ENCODE measurements at places on chromosomes 2 and 18.
A peak's percentile ranks its signal among the peaks of the same experiment; 100 is the strongest.

DNA sequence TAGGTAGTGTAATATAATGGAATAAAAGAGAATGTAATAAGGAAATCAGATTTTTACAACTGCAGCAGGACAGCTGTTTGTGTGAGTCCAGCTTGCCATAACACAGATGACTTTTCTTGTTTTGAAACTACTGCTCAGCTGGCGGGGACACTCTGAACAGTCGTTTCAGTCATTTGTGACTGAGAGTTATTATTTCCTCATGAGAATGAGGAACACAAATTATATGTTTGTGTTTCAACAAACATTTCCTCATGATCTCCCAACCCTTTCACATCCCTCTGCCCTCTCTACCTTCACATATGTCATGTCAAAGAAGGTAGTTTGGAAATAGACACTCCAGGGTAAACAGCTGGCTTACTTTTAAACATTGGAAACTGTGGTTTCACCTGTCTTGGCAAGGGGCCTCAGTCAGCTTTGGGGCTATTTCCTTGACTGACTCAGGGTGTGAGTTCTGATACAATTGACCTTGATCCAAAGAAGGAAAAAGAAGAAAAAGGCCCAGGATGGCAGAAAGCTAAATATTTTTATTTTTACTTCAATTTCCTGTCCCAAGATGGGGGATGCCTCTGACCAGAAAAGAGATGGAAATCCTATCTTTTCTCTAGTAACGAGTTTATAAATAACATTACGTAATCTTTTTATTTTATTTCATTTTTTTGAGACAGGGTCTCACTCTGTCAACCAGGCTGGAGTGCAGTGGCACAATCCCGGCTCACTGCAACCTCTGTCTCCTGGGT is 593 bp downstream of the SP140L start:
- peak; percentile 7 for DNase-seq

DNA sequence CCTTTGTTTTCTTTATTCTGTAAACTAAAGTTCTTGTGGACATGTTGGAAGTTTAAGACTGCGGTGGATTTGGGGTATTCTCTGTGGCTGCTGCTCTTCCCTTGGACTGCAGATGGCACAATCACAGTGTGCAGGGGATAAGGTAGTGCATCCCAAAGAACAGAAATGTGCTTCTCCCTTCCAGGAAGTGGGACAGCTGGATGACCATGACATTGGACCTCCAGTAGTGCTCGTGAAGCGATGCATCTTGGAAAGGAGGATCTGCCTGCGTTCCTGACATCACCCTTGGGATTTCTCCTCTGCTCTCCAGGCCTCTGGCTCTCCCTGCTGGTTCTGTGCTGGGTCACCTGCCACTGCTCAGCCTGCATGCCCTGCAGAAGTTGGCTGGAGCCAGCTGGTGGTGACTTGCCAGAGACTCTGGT is 109.9 kb downstream of the SLC4A3 start:
- no peak for DNase-seq

DNA sequence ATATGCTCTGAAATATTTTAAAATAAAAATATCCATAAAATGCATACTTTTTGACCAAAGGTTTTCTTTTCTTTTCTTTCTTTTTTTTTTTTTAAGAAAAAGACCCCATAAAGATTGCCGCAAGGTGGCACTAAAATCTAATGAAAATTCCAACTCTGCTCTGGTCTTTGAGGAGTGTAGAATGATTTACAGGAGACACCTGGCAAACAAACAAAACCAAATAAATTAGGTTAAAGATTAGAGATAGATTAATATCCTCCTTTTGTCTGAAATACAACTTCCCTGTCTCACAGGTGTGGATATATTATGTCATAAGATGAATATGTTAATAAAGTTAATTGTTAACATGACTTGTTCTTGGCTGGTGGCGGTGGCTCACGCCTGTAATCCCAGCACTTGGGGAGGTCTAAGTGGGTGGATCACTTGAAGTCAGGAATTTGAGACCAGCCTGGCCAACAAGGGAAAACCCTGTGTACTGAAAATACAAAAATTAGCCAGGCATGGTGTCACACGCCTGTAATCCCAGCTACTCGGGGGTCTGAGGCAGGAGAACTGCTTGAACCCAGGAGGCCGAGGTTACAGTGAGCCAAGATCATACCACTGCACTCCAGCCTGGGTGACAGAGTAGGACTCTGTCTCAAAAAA is 3.5 kb upstream of the RHOB start:
- DNase-seq, result peak; percentile 75

DNA sequence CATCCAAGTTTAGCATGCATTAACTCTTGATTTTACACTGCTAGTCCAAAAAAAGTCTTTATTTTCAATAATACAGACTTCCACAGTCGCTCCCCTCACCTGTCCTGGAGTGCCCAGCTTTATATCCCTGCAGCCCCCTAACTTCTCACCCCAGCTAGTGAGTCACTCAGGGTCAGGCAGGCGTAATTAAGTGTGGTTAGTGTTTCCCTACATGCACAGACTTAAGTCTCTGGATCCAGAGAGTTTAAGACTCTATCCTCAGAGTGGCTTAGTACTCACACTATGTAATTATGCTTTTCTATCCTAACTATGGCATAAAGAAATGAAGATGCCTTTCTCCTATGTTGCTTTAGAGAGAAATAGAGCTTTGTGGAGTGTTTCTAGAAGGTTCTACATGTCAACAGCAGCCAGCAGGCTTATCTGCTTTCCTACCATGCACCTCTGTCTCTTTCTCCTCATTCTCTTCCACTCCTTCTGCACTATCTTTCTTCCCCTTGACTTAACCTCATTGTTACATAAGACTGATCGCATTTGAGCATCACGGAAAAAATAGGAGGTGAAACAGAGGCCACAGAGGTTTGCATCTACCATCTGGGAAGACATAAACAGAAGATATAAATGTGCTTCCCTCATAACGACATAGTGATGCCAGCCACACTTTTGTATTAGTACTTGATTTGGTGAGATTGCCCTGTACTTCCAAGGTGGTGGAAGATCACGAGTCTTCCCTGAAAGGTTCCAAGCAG is 34.4 kb upstream of the PMAIP1 start:
- no peak for DNase-seq

- DNase-seq, result no peak
Observed at GRCh38 chr2:236164925-236165841, 3.0 kb downstream of the GBX2 start.

DNA sequence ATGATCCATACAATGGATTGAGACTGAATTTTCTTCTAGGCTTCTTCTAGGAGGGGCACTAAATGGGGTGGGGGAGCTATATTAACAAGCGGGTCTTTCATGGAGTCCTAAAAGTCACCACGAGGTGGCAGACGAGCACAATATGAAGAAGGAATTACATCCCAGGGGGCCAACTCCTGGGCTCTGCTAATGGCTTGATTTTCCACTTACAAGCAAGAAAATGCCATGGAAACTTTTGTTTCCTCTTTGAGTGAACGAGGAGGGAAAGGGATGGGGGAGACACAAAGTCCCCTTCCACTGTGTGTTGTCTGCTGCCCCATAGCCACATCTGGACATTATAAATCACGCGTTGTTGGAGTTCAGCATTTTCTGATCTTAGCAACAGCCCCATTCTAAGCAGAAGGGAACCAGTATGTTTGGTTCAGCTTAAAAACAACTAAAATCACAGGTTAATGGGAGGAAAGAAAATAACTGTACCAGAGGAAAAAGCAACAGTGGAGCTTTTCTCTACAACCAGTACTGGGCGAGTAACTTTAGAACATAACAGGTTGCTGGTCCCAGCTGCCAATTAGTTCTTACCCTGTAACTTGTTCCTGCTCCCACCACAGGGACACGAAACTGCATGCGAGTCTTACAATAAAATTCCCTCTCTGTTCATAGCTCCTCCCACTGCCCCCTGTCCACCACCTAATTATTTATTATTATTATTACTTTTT is 285.0 kb upstream of the PARD3B start:
- peak; percentile 84 for DNase-seq

- DNase-seq, result no peak
Observed at GRCh38 chr2:46937471-46937901, 21.9 kb upstream of the MCFD2 start.

GRCh38 chr2:112877423-112877822 is 33.5 kb upstream of the IL37 start:
- DNase-seq, result no peak

GRCh38 chr18:46756559-46757201 is at the start of gene ST8SIA5:
TSS of gene ST8SIA5 (minus strand) at chr18:46757053. CDS start at chr18:46756508, 545 bp downstream.
- DNase-seq, result peak; percentile 20

GRCh38 chr18:59437851-59438569 is 78.9 kb upstream of the LMAN1 start:
- no peak for DNase-seq

DNA sequence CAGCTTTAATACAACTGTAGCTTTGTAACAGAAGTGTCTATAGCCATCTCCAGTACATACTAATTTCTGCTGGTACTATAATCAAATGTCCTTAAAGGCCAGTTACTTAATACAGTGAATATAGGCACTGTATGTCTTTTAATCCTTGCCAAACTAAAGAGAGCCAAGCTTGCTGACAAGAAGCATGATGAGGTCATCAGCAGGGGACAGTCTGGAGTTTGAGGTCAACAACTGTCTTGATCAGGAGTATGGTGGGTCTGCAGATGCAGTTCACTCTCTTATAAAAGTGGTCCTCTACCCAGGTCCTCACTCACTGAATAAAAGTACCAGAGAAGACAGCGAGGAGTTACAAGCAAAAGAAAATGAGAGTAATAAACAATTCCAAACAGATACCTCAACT is 219.1 kb downstream of the WDPCP start:
- DNase-seq, result no peak

DNA sequence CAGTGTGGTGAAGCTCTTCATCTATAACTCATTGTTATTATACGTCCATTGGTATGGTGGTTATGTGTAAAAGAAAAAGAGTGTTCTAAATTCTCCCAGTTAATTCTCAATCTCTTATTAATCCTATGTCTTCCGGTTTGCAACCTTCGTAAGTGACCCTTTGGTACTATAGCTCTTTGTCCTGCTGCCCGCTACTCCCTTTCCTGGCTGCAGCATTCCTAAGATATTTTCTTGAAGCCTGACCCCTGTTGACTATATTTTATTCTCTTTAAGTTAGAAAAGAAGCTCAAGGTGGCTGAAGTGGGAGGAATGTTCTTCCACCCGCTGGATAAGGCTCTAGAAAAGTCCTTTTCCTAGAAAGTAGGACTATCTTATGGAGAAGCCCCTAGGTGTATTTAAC is 684.8 kb downstream of the SOCS6 start:
- DNase-seq, result no peak

DNA sequence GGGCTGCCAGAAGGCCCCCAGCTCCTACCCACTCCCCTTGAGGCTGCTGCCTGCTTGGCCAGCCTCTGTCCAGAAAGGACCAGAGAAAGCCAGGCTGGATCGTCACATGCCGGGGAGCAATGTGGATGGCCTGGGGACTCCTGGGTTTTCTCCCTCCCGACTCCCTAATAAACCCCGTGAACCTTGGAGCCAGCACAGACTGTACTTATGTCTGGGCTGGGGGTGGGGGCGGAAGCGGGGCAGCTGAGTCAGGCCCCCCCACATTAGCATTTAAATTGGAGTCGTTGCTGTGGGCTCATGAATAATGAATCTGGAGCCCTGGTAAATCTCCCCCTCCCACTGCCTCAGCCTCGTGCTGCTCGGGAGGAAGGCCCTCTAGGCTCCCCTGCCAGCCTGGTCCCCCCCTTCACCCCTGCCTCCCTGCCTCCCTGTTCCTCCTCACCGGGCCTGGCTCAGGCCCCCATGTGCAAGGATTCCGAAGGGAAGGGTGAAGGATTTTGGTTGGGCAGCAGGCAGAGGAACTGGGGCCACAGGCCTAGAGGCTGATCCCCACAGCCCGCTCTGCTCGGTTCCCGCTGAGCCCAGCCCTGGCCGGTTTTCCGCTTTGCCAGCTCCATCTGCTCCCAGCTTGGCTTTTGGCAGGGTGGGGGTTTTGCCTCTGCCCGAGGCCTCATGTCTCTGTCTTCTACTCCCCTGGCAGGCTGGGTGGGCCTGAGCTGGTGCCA is 7.3 kb upstream of the ASIC4 start:
- no peak for DNase-seq

DNA sequence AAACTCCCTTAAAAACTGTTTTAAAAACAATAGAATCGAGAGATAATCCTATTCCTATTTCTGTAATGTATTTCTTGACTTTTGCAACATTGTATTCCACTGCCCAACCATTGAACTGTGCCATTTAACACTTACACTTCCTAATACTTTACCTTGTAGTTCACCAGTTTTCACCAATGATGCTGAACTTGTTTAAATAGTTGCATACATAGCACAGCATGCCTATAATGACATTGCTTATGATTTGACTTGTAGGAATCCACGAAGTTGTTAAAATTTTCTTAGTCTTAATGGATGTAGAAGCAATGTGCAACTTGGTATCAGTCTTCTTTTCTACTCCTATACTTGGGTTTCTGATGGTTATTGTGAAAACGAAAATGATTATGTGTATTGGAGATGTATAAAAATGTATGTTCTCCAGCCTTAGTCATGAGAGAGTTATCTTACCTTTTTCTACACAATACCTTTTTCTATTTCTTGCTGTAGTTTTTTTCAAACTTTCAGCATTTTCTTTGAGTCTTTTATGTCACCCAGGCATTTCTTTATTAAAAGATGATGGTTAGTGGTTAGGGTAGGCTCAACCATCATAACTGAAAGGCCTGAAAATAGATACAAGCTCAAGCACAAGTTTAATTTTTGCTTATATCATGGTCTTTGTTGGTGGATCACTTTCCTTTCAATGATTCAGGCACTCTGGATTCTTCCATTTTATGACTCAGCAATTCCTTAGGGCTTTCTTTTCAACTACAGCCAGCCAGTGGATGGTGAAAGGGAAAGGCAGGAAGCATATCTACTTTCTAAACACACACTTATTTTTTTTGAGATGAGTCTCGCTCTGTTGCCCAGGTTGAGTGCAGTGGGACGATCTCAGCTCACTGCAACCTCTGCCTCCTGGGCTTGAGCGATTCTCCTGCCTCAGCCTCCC is 9.4 kb downstream of the GPD2 start:
- DNase-seq, result no peak

DNA sequence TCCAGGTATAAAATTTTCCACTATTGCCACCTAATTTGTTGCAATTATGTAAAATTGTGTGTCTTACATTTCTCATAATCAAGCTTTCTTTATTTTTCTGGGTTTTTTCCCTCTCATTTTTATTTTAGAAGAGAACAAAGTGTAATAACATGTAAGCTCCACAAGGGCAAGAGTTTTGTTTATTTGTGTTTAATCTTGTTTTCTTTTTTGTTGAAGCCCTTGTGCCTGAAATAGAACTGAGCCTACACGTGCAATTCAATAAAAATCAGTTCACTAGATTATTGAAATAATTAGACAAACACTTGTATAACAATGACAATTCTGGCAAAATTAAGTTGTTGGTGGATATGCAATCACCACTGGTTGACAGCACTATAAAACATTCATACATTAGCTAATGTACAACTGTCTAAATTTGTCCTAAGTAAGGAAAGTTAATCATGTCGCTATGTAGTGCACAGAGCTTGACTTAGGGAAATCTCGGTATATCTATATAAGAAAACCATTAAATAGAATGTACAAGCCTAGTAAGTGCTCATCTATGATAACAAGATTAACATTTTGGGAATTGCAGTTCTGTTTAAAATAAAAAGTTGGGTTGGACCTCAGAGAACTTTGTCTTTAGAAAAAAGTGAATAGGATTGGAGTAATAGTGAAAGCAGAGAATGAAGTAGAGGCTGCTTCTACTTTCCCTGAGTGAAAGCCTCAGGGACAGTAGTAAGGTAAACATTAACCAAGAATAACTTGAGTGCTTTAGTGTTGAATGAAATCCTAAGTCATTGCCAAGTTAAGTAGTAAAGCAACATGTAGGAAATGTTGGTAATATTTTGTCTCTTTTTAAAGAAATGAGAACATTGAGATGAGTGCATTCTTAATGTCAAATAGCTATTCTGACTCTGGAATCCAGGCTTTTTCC is 37.4 kb upstream of the NOL4 start:
- no peak for DNase-seq
